ENCODE measurements at places on chromosomes 3 and 15.

DNA sequence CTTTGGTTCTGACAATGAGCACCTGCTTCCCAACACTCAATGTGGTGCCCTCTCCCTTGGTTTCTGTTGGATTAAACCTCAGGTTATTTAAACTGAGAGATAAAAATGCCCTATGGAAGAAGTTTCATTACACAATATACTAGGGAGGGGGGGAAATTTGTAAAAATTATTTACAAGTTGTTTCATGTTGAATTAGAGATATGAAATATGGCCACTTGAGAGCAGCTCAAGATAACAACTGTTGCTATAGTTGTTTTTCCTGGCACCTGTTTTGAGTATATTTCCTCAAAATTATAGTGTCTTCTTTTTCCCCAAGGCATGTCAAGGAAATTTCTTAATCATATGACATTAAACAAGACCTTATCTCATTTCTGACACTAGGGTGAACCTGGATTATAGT is 101.7 kb upstream of the COL6A5 start:
- DNase-seq, result no peak

DNA sequence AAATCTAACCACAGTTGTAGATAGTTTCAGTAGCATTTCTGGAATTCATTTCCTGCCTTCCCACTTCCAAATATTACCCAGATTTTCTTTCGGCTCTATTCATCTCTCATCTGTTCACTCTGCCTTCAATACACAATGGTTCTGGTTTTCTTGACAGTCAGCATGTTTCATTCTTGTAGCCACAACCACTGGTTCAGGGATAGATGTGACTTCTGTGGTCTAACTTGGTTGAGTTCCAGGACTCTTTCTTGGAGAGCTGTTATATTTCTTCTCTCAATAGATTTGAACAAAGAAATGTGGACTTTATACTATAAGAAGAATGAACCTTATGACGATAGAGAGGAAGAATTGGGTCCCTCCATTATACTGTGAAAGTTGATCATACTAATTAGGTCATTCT is 228.8 kb downstream of the NSUN3 start:
- DNase-seq, result no peak

DNA sequence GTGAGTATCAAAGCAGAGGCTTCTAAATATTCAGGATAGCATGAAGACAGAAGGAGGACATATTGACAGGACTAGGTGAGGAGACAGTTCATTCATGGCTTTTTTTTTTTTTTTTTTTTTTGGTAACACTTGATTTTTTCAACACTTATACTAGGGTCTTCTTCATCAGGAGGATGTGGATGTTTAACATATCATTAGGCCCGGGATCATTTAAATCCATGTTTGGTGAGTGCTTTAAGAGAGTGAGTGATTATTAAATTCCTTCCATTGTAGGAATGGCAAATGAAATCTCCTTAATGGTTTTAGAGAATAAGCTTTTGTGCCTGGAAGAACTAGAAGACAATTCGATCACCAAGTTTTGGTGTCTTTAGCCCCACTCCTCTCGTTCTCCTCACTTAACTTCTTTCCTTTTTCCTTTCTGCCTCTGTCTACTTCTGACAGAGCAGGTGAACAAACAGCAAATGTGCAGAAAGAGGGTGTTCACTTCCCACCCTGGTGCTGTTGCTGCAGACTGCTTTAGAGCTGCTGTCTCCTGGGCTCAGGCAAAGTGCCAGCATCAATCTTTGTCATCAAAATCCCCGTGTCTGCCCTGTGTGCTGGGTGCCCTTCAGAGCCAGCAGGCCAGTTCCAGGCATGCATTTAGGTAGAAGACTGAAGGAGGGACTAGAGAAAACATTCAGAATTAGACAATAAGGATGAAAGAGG is 35.6 kb upstream of the RAB11A start:
- DNase-seq, result no peak

GRCh38 chr3:107543666-107544065 is 20.9 kb downstream of the BBX start:
- DNase-seq, result no peak

DNA sequence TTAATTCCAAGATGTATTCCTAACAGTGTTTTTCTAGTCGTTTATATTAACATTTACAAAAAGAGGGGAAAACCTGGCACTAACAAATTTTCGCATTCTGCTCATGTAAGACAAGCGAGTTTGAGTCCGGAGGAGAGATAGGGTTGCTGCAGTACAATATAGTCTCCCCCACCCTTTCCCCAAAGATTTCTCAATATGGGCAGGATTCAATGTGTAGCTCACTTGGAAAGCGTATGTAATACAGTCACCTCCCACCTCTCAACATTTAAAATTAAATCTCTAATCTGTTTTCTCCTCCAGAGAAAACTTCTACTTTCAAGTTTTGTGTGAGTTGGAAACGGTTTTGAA is 57.9 kb downstream of the CMSS1 start:
- no peak for DNase-seq

GRCh38 chr15:71114887-71115566 is at the start of gene THSD4:
Gene THSD4 (plus strand): TSS chr15:71115471.
- DNase-seq, result peak; percentile 12

DNA sequence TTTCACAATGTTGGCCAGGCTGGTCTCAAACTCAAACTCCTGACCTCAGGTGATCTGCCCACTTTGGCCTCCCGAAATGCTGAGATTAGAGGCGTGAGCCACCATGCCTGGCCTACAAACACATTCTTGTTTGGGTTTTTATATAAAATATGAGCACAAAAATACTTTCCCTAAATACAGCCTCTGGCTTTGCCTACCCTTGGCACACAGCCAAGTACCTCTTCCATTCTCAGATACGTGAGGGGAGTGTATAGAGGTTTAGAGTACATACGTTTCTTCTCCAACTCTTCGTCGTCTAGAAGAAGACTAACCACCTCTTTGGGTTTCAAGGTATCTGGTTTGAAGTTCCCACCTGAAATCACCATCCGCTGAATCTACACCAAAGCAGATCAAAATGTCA is 33.5 kb downstream of the CHAC1 start:
- no peak for DNase-seq

DNA sequence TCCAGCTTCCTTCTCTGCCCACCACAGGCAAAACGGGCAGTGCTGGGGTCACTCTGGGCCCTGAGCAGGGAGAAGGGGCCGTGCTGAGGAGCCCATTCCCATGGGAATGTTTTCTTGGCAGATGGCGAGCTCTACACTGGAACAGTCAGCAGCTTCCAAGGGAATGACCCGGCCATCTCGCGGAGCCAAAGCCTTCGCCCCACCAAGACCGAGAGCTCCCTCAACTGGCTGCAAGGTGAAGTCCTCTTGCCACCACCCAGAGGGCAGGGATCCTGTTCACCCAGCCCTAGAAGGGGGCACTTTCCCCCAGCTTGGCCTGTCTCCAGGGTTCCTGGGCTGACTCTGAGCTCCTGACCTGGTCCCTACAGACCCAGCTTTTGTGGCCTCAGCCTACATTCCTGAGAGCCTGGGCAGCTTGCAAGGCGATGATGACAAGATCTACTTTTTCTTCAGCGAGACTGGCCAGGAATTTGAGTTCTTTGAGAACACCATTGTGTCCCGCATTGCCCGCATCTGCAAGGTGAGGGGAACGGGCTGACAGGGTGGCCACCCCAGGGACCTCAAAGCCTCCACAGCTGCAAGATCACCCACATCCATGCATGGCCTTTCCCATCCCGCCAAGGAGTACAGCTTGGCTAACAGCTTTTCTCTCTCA is 12.4 kb downstream of the CIB1 start:
- peak; percentile 37 for DNase-seq

GRCh38 chr3:158863247-158863646 is 61.4 kb downstream of the MFSD1 start:
- no peak for DNase-seq

DNA sequence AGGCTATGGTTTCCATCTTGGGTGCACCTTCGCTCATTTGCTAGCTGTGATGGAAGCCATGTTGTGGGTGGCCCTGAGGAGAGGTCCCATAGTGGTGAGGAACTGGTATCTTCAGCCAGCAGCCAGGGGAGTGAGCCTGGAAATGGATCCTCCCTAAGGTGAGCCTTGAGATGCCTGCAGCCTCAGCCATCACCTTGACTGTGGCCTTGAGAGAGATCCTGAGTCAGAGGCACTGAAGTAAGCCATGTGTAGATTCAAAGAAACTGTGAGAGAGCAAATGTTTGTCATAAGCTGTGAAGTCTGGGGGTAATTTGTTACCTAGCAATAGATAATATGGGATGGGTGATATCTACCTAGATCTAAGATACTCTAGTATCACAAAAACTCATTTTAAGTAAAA is 105.3 kb downstream of the SNRK start:
- DNase-seq, result no peak

DNA sequence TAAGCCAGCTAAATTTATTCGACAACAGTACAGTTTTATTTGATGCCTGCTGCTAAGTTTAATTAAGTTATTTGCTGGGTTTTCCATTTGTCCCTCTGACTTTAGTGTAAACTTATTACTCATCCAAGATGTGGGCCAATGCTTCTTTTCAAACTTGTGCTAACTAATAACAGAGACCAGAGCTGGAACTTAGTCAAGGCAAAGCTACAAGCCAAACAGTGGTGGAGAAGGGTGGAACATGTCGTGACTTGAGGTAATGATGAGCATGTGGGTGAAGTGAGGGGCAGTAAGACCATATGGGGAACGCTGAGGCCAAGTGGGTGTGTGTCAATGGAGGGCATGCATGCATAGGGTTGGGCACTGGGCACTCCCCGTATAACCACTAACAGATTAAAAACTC is 63.9 kb downstream of the NMD3 start:
- no peak for DNase-seq

- DNase-seq, result no peak
Measured at GRCh38 chr3:66644549-66644948, 143.7 kb upstream of the LRIG1 start.

DNA sequence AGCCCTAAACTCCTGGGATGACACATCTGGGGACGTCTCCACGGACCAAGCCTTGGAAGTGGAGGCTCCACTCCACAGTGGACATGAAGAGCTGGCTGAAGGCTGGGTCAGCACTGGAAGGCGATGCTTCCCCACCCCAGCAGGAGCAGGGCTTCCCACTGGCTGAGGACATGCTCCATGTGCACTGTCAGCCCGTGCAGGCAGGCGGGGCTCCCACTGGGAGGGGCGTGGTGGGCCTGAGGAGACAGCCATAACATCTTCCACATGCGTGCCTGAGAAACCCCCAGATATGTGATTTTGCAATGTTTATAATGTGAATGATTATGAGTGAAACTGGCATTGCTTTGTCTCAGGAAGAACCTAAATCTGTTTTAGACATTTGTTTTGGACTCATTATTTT is 231.3 kb downstream of the KLF13 start:
- no peak for DNase-seq

- DNase-seq, result no peak
Measured at GRCh38 chr15:70633103-70633831, 130.1 kb downstream of the UACA start.

DNA sequence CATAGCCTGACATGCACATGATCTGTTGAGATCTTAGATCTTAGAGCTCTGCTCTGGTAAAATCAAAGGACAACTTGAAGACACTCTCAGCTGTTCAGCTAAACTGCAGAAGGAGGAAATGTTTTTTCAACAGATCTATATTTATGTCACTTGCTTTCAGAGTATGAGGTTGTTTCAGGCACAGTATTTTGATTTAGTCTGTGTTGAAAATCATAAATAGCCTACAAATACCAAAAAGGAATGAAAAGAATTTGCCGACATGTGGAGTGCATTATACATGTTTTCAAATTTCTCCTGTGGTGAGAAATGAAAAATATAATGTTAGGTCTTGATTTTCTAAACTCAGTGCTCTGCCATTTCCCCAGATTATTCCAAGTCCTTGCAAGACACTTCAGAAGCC is 1118.4 kb downstream of the TBL1XR1 start:
- no peak for DNase-seq

GRCh38 chr3:11172096-11172690 is 17.9 kb downstream of the HRH1 start:
- DNase-seq, result no peak

GRCh38 chr15:98938105-98938417 is 69.5 kb downstream of the PGPEP1L start:
- DNase-seq, result no peak

DNA sequence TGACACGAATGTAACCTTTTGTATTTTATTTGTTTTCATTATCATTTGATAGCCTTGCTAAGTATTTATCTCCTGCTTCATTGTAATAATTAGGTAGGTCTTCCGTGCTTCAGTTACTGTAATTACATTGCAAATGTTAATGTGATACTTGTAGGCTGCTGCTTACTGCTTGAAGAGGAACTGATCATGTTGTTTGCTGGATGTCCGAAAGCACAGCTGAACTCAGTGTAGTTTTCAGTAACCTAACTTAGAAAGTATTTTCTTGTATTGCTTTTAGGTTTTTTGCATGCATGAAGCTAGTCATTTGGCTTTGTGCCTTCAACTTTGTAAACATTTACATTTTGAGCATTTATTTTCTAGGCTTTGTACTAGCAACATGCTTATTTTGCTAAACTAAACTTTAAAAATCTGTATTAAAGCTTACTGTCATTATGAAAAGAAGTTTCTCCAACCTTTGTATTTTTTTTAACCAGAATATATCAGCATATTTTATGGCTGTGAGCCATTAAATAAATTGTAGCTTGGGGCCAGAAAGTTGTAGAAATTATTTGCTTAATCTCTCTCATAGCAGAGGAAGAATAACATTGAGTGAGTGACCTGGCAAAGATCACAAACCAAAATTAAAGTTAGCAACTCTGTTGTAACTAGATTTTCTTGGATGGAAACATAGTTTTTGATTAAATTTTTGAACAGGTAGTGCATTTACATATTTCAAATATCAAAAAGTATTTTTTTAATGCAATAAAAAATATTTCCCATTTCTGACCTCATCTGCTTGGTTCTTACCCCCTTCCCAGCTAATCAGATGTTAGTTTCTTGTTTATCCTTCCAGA is 30.7 kb downstream of the SACM1L start:
- DNase-seq, result no peak

- no peak for DNase-seq
Measured at GRCh38 chr3:123949641-123950040, 11.4 kb downstream of the CCDC14 start.

DNA sequence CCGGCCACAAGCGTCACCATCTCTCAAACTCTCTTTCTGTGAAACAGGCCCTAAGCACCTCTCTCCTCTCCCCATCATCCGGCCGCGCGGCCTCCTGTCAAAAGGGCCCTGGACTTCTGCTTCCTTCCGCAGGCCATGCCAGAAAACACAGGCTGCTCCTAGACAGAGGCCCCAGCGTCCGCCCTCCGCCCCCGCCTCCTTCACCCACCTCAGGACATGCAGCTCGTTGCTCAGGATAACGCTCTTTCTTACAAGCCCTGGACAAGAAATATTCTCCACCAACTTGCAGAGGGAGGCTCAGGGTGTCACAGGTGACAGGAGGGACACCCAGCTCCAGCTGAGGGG is 212.0 kb downstream of the XXYLT1 start:
- DNase-seq, result no peak

DNA sequence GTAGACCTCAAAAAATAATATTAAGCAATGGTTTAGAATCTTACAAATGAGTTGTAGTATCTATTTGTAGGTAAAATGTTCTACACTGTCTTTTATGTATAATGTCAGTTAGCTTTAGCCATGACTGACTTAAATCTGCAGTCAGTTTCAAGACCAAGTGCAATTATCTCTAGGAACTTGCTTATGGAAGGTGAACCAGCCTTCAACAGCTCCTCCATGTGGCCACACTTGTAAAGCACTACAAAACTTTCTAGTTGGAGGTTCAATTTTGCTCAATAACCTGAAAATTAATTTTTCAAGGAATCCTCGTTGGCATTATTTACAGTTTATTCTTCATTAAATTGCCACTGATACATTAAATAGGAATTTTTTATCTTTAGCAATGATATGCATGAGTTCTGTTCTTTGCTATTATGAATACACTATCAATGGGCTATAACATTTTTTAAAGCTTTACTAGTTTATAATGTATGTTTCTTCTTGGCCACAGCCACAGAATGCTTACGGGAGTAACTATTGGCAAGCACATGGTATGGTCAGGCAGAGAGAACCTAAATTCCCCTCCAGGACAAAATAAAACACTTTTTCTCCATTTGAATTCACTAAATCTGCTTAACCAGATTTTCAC is 315.3 kb upstream of the UBE2E2 start:
- DNase-seq, result peak; percentile 14

Measured in CMK (cell line).